ENCODE measurements at places on chromosomes 12 and 14.

- DNase-seq: no peak
Observed at GRCh38 chr14:35992816-35993683, 166.9 kb downstream of the BRMS1L start.

GRCh38 chr14:100105357-100106169, 40.3 kb downstream of the EVL start:
- DNase-seq: no peak

DNA sequence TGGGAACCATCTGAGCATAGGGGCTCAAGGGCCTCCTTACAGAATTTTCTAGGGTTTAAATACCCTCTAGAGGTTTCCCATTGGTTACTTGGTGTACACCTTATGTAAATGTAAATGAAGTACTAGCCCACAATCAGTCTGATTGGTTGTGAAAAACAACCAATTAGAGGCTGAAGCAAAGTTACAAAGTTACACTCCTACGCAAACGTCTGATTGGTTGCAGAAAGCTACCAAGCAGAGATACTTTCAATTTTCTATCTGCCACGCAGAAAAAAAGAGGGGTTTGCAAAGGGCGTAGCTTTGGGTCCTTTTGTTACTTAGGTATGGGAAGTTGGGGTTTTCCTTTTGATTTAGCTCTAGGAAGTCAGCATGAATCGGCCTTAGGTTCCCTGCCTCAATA, 1.8 kb upstream of the TMEM19 start:
- DNase-seq: no peak

DNA sequence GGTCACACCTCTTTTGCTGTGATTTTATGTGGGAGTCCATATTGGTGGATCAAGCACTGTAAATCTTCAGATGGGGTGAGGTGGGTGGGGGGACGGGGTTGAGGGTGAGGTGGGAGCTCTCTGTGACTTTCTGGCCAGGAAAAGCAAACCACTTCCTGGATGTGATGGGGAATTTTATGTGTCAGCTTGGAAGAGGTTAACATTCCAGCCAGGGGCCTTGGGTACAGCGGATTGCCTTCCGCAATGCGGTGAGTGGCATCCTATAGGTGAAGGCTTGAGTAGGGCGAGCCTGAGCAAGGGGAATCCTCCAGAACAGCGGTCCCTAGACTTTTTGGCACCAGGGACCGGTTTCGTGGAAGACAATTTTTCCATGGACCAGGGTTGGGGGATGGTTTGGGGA, 36.2 kb downstream of the DLK1 start:
- no peak for DNase-seq

DNA sequence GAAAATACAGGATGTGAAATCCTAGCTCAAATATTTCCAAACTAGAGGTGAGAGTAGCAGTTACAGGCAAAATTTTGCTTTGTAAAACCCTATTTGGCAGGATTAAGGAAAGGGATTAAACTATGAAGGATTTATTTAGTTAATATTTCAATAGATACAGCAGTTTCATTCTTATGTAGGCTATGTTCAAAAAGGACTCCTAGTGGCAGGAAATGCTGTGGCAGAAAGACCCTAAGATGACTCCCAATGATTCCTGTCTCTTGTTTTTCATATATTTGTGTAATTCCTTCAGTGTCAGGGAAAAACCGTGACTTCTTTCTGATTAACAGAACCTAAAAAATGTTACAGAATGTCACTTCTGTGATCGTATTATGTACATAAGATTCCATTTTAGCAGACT, 299.5 kb upstream of the RPL10L start:
- DNase-seq: no peak

DNA sequence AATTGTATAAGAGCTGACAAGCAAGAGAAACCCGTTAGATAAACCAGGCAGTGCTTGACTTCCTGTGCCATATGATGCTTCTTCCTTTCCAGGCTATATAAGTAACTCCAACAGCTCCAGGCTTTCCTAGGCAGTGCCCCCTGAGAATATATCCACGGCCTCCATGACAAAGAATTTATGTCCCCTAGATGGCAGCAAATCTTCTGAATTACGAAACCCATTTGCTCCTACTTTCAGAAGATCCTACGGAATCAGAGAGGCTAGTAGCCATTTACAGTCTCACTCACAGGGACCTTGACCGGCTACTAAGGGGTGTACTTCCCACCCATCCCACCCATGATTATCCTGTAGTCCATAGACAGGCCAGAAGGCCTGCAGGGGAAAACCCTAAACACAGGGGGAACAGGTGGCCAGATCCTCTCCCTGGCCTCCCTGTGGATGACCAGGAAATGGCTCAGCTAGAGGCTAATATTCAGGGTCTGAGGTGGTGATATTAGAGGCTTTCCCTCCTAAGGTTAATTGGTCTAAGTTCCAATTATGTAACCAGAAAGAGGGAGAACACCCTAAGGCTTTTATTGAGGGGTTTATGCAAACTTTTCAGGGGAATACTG, 77.2 kb upstream of the DCD start:
- no peak for DNase-seq

GRCh38 chr12:45425426-45425825, 209.5 kb downstream of the ANO6 start:
- no peak for DNase-seq

DNA sequence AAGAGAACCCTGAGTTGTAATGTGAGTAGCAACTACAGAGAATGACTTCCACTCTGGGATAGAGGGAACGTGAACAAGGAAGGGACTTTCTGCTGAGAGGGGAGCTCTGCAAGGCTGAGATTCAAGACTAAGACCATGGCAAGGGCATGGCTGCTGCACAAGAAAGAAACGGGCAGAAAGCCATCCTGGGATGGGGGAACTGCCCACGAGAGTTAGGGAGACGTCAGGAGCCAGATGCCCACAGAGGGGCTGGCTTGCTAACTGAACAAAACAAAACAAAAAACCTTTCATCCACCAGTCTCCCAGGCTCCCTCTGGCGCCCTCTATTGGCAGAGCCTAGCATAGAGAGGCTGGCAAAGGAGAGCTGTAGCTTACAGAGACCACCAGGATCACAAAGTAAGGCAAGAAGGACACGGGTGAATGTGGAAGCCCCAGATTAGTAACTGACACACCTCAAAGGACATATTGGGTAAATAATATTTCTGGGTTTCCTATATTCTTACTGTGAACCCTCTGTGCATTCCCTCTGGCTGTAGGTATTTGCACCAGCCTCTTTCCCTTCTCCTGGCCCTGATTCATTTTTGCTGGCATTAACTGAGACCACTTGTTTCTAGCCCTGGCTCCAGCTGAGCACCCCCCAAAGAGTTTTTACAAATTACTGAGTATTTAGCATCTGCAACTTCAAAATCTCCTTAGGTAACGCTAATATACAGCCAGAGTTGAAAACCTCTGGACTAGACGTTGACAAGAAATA, 338.3 kb downstream of the EMP1 start:
- DNase-seq: peak; percentile 68

DNA sequence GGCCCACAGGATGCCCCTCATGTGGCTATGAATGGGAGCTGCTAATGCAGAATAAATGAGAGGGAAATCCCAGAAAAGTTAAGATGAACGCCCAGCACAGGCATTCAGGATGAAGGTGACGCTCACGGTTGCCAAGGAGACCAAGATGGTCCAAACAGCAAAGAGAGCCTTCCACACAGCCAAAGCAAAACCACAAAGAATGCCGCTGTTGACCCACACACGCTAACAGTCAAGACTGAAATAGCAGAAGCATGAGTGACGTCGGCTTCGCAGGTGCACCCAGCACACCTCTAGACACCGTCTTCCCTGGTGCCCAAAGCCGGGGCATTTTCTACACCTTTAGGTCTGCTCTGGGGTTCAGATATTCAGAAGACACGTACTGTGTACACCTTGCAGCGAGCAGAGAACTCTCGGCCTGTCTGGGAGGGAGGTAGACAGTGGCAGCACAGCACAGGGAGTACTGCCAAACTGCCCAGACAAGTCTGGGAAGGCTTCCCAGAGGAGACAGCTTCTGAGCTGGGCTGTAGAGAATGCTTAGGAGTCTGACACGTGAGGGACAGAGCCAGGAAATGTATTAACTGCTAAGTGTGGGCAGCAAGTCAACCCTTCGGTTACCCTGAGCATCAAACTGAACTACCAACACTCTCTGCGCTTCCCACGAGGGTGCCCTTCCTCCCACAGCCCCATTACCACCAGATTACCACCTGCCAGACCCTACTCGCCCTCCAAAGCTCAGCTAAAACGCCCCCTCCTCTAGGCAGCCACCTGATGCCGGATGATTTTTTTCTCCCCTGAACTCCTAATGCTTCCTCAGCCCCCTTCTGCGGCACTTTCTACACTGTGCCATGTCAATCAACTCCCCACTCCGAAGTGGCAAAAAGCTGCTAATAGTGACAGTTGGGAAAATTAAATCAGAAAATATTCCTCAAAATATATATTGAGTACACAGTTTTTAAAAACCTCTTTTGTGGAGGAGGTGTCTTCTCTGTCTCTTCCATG, 50.1 kb downstream of the CCDC88C start:
- no peak for DNase-seq

DNA sequence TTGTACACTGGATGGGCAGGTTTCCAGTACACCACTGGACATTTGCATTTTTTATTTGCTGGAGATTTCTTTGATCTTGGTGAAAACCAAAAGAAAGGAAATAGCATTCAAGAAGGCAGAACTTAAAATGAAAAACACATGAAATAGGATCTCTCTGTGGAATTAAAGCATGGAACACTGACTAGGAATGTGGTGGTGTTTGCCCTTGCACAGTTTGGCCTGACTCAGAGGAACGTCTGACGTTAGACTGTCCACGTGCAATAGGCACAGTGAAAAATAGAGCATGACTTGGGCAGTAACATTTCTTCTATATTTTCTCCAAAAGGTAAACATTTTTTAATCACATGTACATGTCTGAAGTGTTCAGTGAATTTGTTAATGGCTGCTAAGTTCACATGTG, 474.1 kb upstream of the PRICKLE1 start:
- no peak for DNase-seq
